ENCODE measurements at places on chromosomes 3 and 15.

- DNase-seq: no peak
These were observed 113.9 kb downstream of the ABI3BP start for GRCh38 chr3:100879195-100879810.

DNA sequence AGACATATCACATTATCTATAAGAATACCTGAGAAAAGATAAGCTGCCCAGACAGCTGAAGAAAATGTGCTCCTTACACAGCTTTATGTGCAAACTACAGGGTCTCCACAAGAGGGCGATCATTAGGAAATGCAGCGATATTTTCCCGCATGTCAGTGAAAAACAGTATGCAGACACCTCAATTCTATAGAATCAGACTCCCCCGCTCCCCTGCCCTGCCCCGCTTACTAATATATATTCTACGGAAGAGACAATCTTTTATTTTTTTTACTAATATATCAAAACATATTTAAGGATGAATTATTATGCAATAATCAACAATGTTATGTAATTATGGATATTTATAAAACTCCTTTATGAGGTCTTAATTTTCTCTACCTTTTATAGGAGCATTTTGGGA is 681.3 kb downstream of the ROBO1 start:
- peak; percentile 0 for DNase-seq

DNA sequence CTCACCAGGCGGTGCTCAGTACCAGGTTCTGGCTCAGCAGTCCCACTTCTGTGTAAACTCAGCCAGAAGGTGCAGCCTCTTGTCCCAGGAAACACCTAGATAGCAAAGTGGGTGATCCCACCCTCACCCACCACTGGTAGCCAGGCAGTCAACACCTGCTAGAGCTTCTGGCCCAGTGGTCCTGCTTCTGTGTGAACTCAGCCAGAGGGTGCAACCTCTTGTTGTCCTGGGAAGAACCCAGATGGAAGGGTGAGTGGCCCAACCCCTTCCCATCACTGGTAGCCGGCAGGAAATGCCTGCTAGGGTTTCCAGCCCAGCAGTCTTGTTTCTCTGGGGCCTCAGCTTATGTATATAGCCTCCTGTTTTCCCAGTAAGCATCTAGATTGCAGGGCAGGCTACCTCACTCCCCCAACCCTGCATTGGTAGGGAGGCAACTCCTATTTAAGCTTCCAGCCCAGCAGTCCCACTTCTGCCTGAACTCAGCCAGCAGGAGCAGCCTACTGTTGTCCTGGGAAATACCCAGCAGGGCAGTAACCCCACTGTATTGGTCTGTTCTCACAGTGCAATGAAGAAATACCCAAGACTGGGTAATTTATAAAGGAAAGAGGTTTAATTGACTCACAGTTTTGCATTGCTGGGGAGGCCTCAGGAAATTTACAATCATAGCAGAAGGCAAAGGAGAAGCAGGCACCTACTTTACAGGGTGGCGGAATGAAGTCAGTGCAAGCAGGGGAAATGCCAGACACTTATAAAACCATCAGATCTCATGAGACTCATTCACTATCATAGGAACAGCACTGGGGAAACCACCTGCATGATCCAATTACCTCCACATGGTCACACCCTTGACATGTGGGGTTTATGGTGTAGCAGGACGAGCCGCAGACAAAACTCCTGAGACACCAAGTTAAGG is 110.6 kb downstream of the DTWD1 start:
- no peak for DNase-seq

DNA sequence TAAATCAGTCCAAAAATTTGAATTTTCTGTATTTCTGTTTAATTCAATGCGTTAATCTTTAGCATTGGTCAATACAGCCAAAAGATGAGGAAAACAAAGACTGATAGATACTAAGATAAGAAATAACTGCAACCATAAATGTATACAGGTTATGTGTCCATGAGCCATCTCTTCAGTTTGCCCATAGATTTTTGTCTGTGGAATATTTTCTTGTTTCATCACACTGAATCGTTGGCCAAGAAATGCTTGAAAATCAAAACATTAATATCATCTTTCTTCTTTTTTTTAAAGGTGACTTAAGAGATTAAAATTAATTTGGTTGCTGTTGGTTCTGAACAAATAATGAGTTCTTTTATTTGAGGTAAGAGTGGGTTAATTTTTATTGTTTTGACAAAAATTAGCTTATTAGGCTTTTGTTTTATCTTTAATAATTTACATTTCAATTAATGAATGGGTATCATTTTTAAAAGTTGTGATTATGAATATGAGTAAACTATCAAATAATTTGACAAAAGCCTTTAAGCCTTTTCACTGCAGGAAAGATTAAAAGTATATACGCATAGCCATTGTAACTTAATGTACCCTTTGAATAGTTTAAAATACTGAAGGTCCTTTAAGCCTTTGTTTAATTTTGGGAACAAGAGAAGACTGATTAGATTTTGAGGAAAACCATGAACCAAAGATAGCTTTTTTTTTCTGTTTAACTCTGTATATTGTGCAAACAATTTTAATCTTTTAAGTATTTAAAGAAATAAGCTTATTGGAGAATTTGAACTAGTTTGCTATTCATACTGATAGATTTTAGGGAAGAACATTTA is 14.7 kb upstream of the CHD2 start:
- no peak for DNase-seq

DNA sequence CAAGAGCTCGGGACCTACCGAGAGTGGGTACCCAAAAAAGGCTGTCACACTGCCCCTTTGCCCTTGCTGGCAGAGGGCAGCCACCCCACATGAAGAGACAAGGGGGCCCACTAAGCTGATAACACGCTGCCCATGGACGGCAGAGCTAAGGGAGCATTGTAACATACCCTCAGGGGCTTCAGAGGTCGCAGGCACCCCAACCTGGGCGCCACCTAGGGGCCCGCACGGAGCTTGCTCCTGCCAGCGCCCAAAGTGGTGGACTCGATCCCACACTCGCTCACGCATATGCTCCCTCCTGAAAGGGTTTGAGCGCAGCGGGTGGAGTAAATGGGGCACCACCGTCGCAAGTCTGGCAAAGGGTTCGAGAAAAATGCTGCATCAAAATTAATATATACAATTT is 975.4 kb downstream of the ZPLD1 start:
- no peak for DNase-seq

GRCh38 chr15:72796210-72796514 is 12.6 kb upstream of the ADPGK start:
- no peak for DNase-seq

- DNase-seq: peak; percentile 82
These were observed at the start of gene LRCH3 for GRCh38 chr3:197791113-197791891. TSS of gene LRCH3 (plus strand) at chr3:197791254. CDS start at chr3:197791279, 25 bp downstream.

DNA sequence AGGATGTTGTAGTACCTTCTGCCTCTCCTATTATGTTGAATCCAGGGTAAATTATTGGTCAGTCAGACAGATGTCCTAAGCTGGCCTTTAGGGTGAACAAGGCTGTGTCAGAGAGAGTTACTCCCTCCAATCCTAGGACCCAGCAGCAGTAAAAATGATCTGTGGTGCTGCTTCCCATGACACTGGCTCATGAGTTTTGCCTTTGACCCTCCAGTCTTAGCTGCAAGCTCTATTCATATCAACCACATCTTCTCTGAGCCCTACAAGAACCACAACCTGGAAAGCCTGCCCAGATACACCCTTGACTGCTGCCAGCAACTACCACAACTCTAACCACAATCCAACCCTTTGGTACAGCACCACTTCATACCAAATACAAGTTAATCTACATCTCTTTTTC is 27.2 kb upstream of the PHLDB2 start:
- no peak for DNase-seq

- no peak for DNase-seq
These were observed 40.4 kb downstream of the DNASE1L3 start for GRCh38 chr3:58170376-58170775.

GRCh38 chr15:60047701-60048100 is 43.6 kb downstream of the FOXB1 start:
- DNase-seq: no peak

DNA sequence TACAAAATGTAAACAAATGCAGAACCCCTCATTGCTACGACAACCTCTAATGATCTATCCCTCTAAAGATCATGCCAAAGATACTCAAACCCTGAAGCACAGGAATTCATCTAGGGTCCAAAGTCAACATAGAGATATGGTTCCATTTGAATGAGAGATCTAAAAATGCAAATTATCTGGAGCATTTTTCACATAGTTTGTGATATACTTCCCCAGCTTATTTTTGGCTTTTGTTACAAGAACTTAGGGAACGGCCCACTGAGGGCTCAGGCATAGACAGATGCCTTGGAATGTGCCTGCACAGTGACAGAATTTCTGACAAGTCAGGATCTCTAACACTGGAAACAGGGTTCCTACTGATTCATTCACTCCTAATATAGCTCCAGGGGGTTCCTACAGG is 258.9 kb upstream of the THBS1 start:
- DNase-seq: no peak

- no peak for DNase-seq
These were observed 23.2 kb downstream of the SEMA5B start for GRCh38 chr3:123004201-123004918.

DNA sequence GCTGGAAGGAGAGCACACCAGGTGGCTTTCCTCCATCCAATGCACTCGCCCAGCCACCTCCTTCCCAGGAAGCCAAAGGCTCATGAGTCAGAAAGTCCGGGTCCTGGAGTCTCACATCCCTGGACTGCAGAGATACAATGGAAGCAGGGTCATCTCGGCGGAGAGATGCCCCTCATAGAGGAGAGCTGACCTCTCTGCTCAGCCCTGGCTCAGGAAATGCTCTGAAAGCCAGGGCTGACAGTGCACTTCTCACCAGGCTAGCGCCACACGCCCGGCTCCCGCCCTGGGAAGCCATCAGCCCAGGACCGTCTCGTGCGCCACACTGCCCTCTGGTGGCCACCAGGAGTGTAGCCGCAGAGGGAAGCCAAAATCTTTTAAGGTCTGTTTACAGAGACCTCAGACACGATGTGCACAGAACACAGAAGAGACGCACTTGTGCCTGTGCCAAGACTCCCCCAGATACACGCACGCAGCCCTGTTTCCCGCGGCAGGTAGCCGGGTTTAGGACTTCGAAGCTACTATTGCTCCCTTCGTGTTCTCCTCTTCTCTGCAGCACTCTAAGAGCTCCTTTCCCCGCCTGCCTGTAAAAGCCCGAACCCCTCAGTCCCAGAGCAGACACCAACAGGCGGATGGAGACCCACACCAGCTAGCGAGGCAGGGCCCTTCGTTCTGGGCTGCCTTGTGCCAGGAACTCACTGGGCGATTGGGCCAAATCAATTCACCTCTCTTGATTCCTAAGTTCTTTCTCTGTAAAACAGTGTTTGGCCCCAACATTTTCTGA is 9.7 kb downstream of the NTRK3 start:
- DNase-seq: peak; percentile 52

DNA sequence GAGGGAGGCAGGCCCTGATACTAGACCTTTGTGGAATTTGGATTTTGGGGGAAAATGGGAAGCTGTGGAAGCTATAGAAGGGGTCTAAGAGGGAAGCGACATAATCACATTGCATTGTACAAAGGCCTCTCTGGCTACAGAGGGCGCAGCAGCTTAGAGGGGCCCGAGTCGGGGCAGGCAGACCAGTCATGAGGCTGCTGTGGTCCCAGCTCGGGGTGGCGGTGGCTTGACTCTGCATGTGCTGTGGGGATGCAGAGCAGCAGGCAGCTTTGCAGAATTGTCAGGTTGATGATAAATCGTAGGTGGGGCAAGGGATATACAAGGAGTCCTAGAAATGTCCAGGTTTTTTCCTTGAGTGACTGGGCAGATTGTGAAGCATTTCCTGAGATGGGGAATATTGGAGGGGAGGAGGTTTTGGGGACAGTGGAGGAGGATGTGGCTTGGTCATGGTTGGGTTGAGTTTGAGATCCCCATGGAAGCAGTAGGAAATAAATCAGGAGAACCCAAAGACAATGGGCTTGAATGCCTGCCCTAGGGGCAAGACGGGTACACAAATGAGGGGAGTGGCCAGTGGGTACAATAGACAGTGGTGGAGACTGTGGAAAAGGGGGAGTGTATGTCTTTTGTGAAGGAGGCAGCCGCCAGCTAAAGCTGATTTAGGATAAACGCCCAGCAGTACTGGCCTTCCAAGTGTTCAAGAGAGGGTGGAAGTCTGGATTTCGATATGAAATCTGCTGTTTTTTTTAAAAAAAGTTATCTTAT is 94.1 kb downstream of the HMG20A start:
- no peak for DNase-seq

GRCh38 chr3:143991713-143992112 is 20.1 kb downstream of the DIPK2A start:
- DNase-seq: no peak

- DNase-seq: no peak
These were observed 8.3 kb upstream of the TASOR start for GRCh38 chr3:56691165-56692000.

DNA sequence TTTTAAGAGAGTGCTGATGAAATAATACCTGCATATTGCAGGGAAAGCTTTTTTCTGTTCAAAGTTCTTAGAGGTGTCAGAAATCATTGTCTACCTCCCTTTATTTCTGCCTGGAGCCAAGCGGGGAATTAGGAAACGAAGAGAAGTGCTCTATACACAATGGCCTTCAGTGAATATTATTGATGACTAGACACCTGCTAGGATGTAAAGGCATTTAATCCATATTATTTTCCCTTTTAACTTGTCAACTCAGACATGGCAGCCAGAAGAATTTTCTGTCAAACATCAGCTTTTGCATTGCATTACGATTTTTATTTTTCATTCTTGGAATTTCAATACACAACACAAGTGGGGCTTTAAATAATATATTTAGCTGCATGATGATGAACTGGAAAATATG is 24.7 kb downstream of the CADM2 start:
- DNase-seq: no peak

DNA sequence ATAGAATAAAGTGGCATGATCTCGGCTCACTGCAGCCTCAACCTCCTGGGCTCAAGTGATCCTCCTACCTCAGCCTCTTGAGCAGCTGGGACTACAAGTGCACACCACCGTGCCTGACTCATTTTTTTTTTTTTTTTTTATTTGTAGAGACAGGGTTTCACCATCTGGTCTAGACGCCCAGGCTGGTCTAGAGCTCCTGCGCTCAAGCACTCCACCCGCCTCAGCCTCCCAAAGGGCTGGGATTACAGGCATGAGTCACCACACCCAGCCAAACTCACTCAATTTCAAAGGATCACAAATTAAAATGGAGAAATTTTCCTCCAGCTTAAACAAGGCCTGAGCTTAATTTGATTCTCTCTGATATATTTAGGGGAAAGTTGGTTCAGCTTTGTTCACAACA is 27.3 kb upstream of the NMB start:
- DNase-seq: no peak

- DNase-seq: no peak
These were observed 54.2 kb downstream of the PPARG start for GRCh38 chr3:12343047-12343501.
